HTR-8/SVneo (cell line): ENCODE measurements at places on chromosomes 2 and 18.

GRCh38 chr18:36769611-36770314 lies 59.0 kb downstream of the TPGS2 start:
- DNase-seq = no peak

GRCh38 chr2:129794540-129794939 lies 184.9 kb upstream of the RAB6C start:
- no peak for DNase-seq

DNA sequence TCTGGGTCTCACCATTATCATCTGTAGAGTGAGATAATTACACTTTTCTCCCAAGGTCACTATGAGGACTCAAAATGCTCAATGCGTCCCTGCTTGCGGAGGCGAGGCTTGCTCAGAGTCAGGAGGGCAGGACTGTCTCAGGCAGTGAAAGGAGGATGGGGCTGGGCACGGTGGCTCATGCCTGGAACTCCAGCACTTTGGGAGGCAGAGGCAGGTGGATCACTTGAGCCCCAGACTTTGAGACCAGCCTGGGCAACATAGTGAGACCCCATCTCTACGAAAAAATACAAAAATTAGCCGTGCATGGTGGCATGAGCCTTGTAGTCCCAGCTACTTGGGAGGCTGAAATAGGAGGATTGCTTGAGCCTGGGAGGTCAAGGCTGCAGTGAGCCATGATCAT lies 1.8 kb upstream of the KCNIP3 start:
- no peak for DNase-seq

DNA sequence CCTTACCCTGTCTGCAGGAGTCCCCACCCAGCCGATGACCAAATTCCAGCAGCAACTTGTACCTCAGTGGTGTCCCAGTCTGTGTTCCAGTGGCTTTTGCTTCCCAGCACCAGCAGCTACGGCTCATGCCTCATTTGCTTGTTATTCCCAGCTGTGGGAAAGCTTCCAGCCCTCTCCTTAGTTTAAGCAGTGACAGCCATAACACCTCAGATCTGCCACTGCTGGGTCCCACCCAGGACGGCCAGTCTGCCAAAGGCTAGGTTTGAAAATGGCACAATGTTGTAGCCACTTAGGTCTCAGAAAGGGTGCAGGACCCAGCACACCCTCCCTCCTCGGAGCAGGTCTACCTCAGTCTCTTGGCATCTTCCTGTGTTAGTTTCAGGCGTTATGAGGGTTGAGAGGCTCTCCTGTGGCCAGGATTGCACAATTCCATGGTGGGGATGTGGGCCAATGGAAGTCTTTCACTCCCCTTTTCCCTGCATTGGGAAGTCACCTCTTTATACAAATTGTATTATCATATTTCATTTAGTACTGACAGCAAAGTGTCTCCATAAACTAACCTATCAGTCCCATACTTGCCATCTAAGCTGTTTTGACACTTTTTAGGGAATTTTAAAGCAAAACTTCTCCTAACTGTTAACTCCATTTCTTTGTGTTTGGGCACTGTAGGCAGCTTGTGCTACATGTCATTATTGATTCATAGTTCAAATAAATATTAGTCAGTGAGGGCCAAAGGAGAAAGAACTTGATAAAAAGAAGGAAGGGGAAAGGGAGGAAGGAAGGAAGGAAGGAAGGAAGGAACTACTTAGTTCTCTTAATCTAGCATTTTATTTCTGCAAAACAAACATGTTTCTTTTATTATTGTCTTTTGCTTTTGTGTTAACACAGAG lies 62.9 kb upstream of the FAM110C start:
- no peak for DNase-seq

DNA sequence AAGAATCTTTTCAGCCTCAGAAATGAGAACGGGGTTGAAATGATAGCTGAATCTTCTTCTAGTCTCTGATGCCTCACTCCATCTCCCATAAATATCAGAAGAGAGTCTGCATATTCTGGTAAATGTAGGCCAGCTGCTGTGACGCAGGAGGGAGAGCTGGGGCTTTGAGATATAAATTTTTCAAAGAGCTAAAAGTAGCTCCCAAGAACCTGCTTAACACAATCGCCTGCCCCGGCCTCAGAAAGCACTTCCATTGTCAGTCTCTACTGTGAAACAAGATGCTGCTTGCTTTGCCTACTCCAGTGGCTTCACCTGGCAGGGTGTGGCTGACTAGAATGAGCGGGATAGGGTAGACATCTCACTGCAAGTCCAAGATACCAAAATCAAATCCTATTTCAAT lies 105.0 kb upstream of the CCDC150 start:
- no peak for DNase-seq

GRCh38 chr2:84057917-84058560 lies 401.0 kb downstream of the SUCLG1 start:
- no peak for DNase-seq

DNA sequence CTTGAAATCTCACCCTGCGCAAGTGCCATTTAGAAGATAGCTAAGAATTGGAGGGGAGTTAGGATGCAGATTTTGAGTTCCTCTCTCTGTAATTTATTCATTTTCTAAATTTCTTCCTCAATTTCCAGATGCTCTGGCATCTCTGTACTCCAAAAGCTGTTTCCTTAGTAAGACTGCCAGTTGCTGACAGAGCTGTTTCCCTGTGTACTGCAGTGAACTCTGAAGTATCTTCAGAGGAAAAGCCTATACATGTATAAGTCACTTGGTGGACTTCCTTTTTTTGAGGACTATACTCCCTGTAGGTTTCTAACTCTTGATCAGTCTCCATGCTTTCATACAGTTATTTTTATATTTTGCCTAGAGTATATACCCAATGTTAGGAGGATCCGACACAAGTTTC lies 1.5 kb upstream of the RESP18 start:
- no peak for DNase-seq

DNA sequence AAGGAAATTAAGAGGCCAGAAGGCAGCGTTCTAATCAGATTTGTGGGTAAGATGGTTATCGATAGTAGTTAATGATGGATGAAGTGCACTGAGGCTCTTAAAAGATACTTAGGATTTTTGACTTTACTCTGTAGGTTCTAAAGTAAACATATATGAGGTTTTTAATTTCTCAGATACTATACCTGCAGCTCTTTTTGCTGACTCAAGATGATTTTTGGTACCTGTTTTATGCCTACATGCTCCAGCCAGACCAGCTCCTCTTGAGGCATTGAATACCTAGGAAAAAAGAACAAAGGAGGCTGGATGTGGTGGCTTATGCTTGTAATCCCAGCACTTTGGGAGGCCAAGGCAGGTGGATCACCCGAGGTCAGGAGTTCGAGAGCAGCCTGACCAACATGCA lies 241.7 kb upstream of the FOSL2 start:
- DNase-seq = no peak
